Stimulated activated CD8-positive, alpha-beta memory T cell treated with anti-CD3 and anti-CD28 coated beads, Interleukin-15, amount 100 ng/mL, for 1 hour (primary cell): ENCODE measurements at places on chromosomes 3 and 15.

DNA sequence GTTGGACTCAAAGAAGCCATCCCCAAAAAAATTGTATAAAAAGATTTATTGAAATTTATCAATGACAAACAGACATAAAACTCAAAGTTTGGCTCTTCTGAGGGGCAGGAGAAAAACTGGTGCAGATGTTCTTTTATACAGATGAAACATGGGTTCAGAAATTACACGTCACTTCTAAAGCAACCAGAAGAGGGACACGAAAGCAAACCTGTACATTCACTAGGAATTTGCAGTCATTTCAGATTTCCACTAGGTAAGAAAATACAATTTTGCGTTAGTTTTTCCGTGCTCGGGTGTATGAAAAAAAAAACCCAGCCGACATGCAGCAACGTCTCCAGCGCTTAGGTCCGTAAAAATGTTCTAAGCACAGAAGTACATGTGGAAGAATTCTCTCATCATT lies 41.8 kb downstream of the ANP32A start:
- DNase-seq: no peak

DNA sequence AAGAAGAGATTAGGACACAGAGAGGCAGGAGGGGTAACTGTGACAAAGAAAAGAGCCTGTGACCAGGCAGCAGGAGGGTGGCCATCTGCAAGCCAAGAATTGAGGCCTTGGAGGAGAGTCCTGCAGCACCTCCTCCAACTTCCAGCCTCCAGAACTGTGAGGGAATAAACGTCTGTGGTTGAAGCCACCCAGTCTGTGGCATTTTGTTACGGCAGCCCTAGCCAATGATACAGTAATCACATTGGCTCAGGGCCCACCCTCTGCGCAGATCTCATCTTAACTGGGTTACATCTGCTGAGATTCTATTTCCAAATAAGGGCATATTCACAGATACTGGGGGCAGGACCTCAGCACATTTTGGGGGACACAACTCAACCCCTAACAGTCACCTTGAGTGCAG lies 11.3 kb downstream of the SELENOS start:
- no peak for DNase-seq

DNA sequence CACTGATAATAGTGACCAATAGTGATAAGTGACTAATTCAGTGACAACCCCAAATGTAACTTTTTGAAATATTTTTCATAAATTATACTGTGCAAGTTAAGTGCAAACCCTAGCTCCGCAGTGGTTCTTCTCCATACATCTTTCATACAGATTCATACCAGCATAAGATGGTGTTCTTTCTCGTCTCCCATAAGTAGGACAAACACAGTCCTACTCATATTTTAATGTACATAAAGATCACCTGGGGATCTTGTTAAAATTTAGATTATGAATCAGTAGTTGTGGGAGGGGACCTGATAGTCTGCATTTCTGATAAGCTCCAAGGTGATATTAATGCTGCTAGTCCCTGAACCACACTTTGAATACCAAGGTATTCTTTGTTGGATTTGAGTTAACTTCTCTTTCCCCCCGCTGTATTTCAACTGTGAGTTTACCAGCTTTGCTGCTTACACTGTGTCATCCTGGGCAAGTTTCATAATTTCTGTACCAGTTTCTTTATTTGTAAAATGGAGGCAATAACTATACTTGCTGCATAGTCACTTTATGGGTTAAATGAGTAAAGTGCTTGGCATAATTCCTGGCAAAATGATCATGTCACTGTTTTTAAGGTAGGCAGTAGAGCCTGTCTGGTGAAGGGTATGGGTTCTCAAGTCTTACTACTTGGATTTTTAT lies 34.7 kb upstream of the C3orf38 start:
- DNase-seq: no peak

GRCh38 chr3:56772952-56773938 lies 28.5 kb downstream of the ARHGEF3 start:
- DNase-seq: no peak

DNA sequence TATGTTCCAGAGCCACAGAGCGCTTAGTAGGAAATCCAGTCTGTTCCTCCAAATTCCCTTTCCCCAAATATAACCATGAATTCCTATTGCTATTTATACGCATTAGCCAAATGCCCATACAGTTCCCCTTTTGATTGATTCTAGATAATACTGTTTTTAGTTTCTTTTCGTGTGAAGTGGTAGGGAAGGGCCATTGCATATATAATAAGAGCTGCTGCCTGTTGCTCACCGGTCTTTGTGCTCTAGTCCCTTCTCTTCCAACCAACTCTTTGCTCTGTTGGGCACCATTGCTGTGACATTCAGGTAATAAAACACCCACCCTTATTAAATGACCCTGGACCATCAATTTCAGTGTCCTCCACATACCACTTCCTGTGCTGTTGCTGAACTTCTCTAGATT lies 379.9 kb upstream of the KCNMB2 start:
- no peak for DNase-seq
